Endothelial cell of umbilical vein (primary cell): ENCODE measurements at places on chromosomes 12 and 14. TPM values are rescaled to one million over a fixed set of nuclear protein-coding genes. Genes with fewer than 3 reads are reported as not detected.

DRAM1 gene
- 42.4 and 46.3 TPM in 2 replicates for total RNA-seq

SMOC1 gene
- total RNA-seq = 0.78 and 0.97 TPM in 2 replicates

OR11H12 gene
- total RNA-seq = not detected in 2 replicates

TNS2 gene
- 106 and 119 TPM in 2 replicates for total RNA-seq

PTGR2 gene
- total RNA-seq = 3.6 and 5.6 TPM in 2 replicates

OR4E2 gene
- total RNA-seq = not detected in 2 replicates

CCDC184 gene
- 0.18 TPM in 1 of 2 replicates, not detected in the other for total RNA-seq

DDN gene
- total RNA-seq = 0.22 and 0.42 TPM in 2 replicates

DENR gene
- 66.5 and 70.3 TPM in 2 replicates for total RNA-seq

SERPINA9 gene
- total RNA-seq = not detected in 2 replicates

INHBE gene
- total RNA-seq = not detected in 2 replicates

IGFBP6 gene
- 11.6 and 14.1 TPM in 2 replicates for total RNA-seq

RDH16 gene
- total RNA-seq = 0.09 and 0.29 TPM in 2 replicates

EFS gene
- 0.13 TPM in 1 of 2 replicates, not detected in the other for total RNA-seq

RAD9B gene
- 0.15 TPM in 1 of 2 replicates, not detected in the other for total RNA-seq

AVPR1A gene
- total RNA-seq = not detected in 2 replicates

KIF5A gene
- 0.12 and 0.35 TPM in 2 replicates for total RNA-seq

DNAJC22 gene
- total RNA-seq = 1.1 and 1.3 TPM in 2 replicates

TPH2 gene
- total RNA-seq = not detected in 2 replicates

ALG10B gene
- total RNA-seq = 6.3 and 9.0 TPM in 2 replicates

APOLD1 gene
- total RNA-seq = 5.3 and 6.0 TPM in 2 replicates

NOVA1 gene
- total RNA-seq = 3.3 and 8.2 TPM in 2 replicates

RASSF9 gene
- 2.3 and 3.6 TPM in 2 replicates for total RNA-seq

GPR135 gene
- total RNA-seq = 3.4 and 3.7 TPM in 2 replicates

CCDC198 gene
- total RNA-seq = not detected in 2 replicates

BDKRB2 gene
- total RNA-seq = 0.39 and 0.77 TPM in 2 replicates

KIF26A gene
- total RNA-seq = 9.5 and 10.7 TPM in 2 replicates

SIX6 gene
- total RNA-seq = not detected in 2 replicates

PTHLH gene
- 0.60 and 1.1 TPM in 2 replicates for total RNA-seq

ANO4 gene
- 0.12 TPM in 1 of 2 replicates, not detected in the other for total RNA-seq

P2RX7 gene
- 5.1 and 8.1 TPM in 2 replicates for total RNA-seq

SOX5 gene
- 2.9 and 3.5 TPM in 2 replicates for total RNA-seq

RNASE1 gene
- total RNA-seq = 182 and 216 TPM in 2 replicates

A2M gene
- 6.5 and 16.9 TPM in 2 replicates for total RNA-seq

CYP27B1 gene
- 2.4 and 2.7 TPM in 2 replicates for total RNA-seq

RFC5 gene
- total RNA-seq = 23.3 and 24.8 TPM in 2 replicates

ACOT6 gene
- total RNA-seq = not detected in 2 replicates
